Activated T-cell treated with anti-CD3 and anti-CD28 coated beads for 1 hour (primary cell): ENCODE measurements at places on chromosomes 1 and 21.

GRCh38 chr1:246891105-246891504 is 40.6 kb downstream of the AHCTF1 start:
- no peak for DNase-seq

DNA sequence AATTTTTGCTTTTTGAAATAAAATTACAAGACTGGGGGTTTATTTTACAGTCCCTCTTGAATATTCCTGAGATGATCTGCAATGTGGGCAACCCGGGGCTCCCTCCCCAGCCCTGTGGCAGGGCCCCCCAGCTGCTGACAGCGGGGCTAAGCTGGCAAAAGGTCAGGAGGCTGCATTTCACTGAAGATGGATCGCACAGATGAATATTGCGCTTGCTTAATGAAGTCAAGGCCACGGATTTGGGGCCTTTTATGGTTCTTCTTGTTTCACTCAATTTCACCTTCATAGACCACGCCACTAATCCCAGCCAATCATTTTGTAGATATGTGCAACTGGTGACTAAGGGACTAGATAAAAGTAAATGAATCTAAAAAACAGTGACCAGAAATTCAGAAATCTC is 50.8 kb upstream of the SLC22A15 start:
- no peak for DNase-seq

- no peak for DNase-seq
These were observed 61.2 kb downstream of the KCNN3 start for GRCh38 chr1:154808909-154809262.

DNA sequence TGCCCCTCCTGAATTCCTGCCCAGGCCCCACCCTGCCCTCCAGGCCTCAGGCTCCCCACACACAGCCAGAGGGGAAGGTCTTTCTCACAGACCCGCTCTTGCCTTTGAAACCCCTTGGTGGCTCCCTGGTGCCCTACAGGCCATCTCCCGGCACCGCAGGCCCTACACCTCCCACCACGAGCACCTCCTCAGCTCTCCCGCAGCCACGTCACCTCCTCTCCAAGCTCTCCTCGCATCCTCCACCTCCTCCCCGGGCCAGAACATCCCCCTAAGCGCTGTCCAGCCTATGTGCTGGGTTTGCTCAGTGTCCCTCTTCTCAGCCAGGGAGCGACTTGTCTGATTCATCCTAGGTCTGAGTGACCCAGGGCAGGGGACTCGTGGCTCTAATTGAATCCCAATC is 66.4 kb downstream of the DMRTB1 start:
- DNase-seq = no peak

- DNase-seq = no peak
These were observed 27.9 kb downstream of the ARHGEF16 start for GRCh38 chr1:3482378-3482849.

- no peak for DNase-seq
These were observed 97.0 kb upstream of the COA6 start for GRCh38 chr1:234276151-234276788.

GRCh38 chr1:211355873-211356272 is 29.2 kb downstream of the TRAF5 start:
- no peak for DNase-seq

DNA sequence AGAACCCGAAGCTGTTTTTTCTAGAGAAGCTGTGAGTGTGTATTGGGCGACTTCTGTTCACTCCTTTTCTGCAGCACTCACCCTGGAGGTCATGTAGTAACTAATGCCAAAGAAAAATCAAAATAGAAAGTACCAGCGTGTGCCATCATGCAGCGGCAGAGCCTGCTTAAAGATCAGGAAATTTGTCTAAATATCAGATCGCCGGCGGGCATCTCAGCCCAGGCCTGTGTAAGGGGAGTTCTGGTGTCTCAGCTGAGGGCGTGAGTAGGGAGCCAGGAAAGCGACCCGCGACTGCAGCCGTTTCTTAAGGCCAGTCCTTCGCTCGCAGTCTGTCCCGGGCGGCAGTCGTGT is 768 bp downstream of the EDARADD start:
- DNase-seq = no peak

GRCh38 chr21:38439957-38440356 is 58.3 kb downstream of the ERG start:
- no peak for DNase-seq

- no peak for DNase-seq
These were observed 8.3 kb downstream of the TRIM45 start for GRCh38 chr1:117113199-117113598.

DNA sequence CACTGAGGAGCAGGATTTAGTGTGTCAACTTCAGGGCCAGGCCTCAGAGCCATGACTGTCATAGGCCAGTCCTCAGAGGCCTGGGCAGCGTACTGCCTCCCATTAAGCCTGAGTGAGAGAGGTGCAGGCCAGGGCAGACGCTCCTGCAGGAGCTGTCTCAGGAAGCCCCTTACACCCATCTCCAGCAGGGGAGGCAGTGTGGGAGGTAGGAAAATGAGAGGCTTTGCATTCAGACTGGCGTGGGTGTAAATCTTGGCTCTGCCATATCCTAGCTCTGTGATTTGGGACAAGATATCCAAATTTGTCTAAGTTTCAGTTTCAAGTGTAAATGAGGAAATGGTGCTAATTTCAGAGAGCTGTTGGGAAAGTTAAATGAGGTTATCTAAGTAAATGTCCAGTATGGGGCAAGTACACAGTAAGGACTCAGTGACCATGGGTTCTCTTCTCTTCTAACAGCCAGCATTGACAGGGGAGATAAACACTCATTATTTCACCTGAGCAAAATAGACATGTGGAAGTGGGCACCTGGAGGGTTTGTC is 184.1 kb downstream of the ZSCAN20 start:
- DNase-seq = no peak

GRCh38 chr1:58045094-58045705 is 501.3 kb downstream of the OMA1 start:
- DNase-seq = no peak

GRCh38 chr1:54163051-54163450 is 10.3 kb upstream of the CDCP2 start:
- DNase-seq = no peak

GRCh38 chr1:203655671-203656070 is 29.0 kb downstream of the ATP2B4 start:
- DNase-seq = no peak

DNA sequence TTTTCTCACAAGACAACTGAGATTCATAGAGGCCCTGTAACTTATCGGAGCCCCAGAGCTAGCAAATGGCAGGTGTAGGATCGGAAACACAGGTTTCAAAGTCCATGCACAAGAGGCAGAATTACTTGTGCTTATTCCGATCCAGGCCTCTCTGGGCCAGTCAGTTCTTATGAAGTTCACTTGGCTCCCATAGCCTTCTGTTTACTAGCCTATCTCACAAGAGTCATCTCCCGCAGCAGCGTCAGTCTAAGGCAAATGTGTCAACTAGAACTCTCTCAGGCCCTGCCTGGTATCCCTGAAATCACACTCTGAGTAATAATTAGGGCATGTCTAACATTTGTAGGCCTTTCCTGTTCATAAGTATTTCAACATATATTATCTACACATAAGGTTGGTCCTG is 43.3 kb downstream of the PHC2 start:
- DNase-seq = no peak

DNA sequence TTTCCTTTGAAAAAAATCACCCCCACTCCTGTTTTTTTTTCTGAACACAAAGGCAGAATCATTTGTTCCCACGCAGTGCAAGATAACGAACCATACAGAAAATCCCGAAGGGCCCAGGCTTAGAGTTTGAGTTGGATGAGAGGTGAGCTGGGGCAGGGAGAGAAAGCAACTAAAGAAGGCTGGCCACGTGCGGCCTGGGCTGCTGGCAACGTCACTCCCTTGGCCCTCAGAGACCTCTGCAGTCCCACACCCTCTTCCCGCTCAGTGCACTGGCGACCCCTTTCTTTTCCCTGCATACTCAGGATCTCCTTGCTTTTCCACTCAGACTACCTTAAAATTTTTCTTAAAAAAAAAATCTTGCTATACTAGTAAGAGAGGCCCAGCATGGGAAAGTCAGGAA is 28.2 kb upstream of the CRNN start:
- no peak for DNase-seq

GRCh38 chr1:34780528-34780927 is 486 bp upstream of the GJB3 start:
- no peak for DNase-seq

GRCh38 chr1:66938613-66939012 is 13.8 kb downstream of the MIER1 start:
- DNase-seq = no peak

GRCh38 chr1:214475746-214476145 is 75.7 kb downstream of the PTPN14 start:
- no peak for DNase-seq

DNA sequence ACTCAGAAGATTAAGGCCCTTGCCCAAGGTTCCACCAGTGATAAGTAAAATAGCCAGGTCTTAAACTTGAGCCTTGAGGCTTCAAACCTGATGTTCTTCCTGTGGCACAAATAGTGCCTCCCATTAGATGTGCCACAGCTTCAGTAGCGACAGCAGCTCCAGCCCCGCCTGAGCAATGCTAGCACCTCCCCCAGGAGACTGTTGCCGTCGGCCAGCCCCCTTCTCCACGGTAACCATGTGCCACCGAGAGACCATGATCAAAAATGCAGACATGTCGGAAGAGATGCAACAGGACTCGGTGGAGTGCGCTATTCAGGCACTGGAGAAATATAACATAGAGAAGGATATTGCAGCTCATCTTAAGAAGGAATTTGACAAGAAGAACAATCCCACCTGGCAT is 32.2 kb downstream of the KLHDC7A start:
- no peak for DNase-seq

- DNase-seq = no peak
These were observed 46.5 kb downstream of the TRAPPC10 start for GRCh38 chr21:44058652-44058964.

GRCh38 chr1:159980786-159981185 is 26.7 kb upstream of the SLAMF9 start:
- DNase-seq = no peak

DNA sequence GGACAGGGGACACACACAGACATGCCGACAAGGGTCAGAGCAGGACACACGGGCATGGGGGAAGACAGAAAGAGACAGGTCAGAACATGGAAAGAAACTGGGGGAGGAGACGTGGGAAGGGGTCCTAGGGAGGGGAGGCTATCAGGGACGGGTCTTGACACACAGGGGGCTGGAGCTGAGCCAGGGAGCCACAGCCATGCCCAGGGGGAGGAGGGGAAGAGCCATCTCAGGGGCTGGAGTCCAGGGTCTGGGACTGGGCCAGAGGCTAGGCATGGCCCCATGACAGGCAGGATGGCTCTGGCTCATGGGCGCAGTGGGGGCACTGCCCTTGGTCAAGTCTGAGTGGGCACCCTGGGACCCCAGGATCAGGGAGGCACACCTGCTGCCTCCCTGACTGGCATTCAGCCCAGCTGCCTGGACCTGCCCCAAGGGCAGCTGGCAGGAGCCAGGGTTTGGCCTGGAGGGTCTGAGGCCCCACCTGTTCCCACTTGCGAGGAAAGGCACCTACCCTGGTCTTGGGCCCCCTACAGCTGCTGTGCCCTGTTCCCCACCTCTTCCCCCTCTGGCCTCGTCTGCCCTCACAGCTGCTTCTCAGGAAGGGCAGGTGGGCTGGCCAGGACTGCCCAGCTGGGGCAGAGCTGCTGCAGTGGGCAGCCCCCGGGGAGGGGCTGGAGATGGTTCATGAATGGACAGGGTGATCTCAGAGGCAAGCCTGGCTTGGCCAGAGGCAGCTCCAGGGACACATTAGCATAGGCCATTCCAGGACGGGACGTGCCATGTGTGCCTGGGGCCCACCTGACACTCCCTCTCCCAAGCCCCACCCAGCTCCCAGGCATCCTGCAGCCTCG is 42.9 kb downstream of the HSPG2 start:
- no peak for DNase-seq

DNA sequence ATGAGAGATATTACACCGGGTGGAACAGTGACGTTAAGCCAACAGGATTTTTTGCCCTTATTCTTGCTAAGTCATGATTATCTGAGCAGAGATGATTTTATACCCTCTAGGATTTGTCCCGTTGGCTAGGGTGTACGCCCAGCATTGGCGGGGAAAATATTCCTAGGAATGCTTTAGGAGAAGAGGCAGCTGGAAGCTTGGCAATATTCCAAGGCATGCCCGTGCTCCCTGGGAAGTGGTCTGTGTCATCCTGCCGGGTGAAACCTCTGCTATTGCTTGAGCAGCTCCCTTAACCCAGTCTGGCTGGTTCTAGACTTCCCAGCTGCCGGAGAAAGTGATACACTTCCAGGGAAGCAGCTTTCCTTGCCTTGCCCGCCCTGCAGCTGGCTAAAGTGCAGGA is 16.2 kb downstream of the CHRNB2 start:
- DNase-seq = no peak

DNA sequence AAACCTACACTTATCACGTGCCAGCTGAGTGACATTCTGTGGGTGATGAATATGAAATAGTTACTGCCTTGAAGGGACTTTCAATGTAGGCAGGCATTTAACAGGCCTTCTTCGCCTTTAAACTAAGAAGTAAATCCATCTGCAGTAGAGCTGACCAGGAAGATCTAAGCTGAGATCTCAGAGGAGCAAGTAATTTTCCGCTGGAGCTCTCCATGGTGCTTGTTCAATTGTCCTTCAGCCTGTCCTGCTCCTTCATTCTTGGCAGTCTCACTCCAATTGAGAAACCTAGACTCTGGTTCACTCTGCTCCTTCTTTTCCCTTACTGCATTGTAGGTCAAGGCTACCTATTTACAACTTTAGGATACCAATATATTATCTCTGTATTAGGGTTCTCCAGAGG is 183.5 kb downstream of the HMCN1 start:
- no peak for DNase-seq

DNA sequence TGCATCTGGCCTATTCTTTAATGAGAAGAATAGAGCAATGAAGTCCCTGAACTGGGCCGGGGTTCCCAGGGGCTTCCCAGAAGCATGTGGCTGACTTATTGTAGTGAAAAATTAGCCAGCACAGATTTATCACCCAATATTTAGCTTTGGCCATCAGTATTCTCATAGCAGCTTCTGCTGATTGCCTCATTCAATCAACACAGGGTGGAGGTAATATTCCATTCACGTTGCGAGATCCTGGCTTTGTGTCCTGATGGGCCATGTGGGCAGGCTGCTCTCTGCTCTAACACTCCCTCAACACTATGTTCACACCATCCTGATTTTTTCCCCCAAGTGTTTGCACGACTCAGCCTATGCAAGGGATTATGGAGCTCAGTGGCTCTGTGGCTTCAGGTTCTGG is 21.5 kb upstream of the LAMTOR5 start:
- DNase-seq = no peak

DNA sequence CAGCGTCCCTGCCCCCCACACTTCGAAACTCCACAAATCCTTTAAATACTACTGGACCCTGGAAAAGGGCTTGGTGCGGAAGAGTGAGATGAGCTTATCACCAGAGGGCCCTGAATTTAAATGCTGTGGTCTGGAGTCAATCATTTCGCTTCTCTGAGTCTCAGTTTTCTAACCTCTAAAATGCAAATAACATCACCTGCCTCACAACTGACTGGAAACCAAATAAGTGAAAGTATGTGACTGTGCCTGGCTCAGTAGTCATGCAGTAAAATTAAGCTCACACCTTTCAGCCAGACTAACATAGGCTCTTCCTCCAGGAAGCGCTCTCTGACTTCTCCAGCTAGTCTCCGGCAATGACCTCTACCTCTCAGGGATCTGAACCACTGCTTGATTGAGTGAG is 4.2 kb downstream of the GJA4 start:
- no peak for DNase-seq

GRCh38 chr1:40845895-40846294 is 16.3 kb downstream of the CITED4 start:
- no peak for DNase-seq
